ENCODE measurements at places on chromosomes 4 and X.

- no peak for DNase-seq
Observed at GRCh38 chr4:98722000-98722399, 63.6 kb upstream of the TSPAN5 start.

DNA sequence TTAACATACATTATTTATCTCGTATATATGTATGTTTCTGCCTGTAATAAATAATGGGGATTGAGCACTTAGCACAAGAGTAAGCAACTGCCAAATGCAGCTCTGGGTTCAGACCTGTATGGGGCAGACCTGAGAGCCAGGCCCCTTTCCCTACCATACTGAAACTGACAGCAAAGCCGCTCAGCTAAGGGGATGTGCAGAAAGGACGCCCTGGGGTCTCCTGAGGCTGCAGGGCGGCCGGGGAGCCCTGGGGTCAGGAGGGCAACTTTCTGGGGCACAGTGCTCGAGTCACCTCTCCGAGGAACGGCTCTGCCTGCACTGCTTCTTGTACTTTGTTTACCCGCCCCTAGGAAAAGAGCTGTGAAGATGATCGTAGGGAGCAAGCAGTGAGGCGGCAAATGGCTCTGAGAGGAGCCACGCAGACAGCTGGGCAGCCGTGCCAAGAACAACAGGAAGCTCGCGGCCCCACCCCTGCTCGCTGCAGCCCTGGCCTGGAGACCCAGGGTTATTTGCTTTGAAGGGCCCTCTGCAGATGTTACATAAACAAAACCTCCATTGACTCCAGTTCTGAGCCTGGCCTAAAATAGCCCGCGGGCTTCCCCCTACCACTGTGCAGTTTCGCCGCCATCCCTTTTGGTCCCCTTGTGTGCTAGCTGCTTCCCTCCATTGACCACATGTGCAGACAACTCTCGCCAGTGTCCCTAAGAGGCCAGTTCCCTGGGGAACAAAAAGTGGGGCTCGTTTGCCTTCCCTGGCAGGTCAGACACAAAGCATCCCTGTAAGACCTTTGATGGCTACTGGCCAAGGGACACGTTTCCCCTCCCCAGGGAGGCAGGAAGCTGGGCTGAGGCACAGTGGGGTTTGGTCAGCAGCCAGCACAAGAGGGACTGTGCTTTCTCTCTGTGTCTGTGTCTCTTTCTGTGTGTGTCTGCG, 111.3 kb upstream of the LNX1 start:
- peak; percentile 2 for DNase-seq

- no peak for DNase-seq
Observed at GRCh38 chr4:123401271-123402120, 4.9 kb downstream of the SPRY1 start.

DNA sequence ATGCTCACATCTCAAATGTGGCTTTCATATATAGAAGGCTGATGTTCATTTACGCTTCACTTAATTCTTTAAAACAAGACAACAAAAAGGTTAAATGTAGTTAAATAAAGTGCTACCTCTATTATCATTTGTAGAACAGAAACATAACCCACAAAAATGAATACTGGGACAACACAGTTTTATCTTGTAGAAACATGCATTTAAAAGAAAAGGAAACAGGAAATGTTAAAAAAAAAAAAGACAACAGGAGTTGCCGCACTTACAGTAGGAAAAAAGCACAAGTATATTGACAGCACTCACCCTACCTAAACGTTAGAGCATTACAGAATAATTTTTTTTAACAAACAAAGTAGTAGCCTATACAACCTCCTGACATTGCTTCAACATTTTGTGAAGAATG, 4.8 kb downstream of the THOC2 start:
- no peak for DNase-seq

GRCh38 chr4:157667836-157668235, 447.3 kb downstream of the GRIA2 start:
- DNase-seq: no peak

DNA sequence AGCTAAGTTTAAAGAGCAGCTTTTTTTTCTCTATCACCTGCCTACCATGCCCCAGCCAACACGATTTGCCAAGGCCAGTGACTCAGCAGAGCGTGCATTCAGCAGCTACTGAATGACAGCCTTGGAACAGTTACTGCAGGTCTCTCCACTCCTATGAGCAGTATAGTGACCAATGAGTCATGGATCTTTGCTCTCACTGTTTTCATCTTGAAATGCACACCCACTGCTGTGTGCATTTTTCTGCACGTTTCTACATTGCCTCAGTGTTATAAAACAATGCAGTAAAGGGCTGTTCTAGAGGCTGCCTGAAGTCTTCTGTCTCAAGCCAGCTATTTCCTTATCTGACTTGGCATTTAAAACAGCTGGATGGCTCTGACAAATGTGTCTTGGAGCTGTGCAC, 66.0 kb upstream of the C4orf54 start:
- no peak for DNase-seq

DNA sequence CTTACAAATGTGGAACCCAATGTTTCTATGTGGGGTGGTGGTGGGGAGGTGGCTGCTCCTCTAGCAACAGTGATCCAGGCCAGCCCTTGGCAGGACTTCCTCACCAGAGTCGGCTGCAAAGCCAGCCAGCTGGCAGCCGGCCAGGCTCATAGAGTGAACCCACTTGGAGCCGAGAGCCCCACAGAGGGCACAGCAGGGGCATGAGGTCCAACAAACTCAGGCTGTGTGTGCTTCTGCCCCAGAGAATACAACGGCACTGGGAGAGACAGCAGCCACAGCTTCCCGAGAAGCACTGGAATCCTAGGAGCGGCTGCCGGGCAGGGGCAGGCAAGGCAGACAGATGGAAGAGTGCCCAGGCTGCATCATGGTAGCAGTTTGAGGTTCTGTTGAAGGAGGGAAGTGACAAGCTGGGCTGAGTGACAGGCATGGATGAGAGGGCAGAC, 23.5 kb upstream of the SOWAHD start:
- DNase-seq: no peak

- no peak for DNase-seq
Observed at GRCh38 chr4:54146139-54146538, 46.2 kb downstream of the GSX2 start.

- DNase-seq: no peak
Observed at GRCh38 chr4:62804075-62804474, 1603.9 kb downstream of the ADGRL3 start.

DNA sequence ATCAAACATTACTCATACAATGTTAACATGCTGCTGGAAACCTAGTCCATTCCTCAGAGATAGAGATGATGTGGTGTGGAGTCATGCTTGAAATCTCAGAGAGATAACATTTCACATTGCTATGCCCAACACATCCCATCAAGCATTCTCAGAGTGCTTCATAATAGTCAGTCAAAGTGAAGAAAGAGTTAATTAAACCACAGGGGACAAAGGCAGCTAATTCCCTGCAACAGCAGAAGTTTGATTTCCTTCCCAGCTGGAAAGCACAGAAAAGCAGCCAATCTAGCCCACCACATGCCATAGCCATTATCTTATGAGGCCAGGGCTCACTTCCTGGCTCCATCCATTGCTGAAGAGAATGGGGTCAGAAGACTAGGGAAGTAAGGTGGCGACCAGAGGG, 8.9 kb downstream of the KDR start:
- no peak for DNase-seq

- no peak for DNase-seq
Observed at GRCh38 chrX:136687457-136687856, 39.5 kb downstream of the CD40LG start.

DNA sequence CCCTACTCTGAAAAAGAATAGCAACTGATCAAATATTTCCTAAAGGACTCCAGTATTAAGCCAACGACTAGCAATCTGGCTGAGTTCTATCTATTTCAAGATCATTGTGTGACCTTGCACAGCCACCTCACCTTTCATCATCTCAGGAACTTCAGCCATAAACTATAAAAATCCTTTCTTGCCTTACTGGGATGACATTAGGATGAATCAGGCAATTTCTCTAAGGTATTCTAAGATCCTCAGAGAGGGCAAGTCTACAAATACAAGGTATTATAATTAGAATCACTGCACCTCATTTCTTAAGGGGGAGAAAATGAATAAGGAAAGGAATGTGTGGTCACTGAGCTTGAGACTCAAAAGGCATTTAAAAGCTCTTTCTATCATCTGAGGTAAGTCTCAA, 152.6 kb downstream of the GRIA3 start:
- DNase-seq: no peak

GRCh38 chrX:79107891-79108718, 36.4 kb upstream of the GPR174 start:
- DNase-seq: no peak

DNA sequence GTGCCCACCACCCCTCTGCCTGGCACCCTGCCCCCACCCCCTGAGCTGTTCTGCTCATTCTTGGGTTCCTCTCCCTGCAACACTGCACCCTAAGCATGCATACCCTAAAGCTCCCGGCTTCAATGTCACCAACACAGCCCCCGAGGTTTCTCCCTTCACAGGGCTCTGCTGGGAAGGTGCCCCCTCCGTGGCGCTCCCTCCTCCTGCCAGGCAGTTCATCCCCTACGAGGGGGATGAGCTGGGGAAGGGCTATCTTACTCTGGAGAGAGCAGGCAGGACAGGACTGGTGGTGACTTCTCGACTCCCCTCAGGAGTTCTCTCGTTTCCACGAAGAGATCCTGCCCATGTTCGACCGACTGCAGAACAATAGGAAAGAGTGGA, 6.5 kb downstream of the ATP5ME start:
- no peak for DNase-seq

- no peak for DNase-seq
Observed at GRCh38 chr4:57125996-57126395, 15.8 kb upstream of the IGFBP7 start.

- no peak for DNase-seq
Observed at GRCh38 chr4:159655547-159655946, 552.7 kb downstream of the RAPGEF2 start.

DNA sequence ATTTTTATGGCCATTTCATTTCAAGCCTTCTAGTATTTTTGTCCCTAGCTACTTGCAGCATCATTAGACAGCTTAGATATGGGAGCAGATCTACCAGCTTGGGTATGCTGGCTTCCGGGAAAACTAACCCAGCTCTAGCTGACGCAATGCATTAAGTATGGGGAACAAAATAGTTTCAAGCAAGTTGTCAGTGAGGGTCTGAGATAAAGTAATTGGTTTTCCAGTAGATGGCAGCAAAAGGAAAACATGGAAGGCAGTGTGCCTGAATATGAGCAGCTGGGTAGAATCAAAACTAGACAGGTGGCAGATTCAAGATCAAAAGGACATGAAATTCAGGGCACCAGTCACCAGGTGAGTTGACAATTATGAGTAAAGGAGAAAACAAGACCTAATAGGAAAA, 340.9 kb upstream of the CTSO start:
- DNase-seq: no peak

- DNase-seq: no peak
Observed at GRCh38 chr4:169791062-169791461, 33.3 kb upstream of the HPF1 start.

GRCh38 chrX:38717871-38718270, 83.4 kb upstream of the MID1IP1 start:
- no peak for DNase-seq

- DNase-seq: no peak
Observed at GRCh38 chr4:145531859-145532258, 50.2 kb downstream of the SMAD1 start.

DNA sequence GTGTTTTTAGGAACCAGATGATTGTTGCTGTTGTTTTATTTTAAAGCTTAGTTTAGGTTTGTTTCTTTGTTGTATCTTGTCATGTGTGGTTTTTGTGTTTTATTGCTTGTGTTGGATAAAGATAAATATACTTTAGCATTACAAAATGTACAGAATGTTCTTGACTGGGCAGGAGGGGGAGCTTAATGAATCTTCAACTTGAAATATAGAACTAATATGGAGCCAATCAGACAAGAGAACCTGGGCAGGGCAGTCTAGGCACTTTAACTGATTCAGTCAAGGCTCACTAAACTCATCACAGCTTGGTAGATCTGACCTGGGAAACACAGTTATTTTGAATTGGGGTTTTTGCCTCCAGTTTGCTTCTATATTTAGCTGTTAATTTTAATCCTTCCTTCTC, 304.2 kb downstream of the ARHGAP24 start:
- no peak for DNase-seq

DNA sequence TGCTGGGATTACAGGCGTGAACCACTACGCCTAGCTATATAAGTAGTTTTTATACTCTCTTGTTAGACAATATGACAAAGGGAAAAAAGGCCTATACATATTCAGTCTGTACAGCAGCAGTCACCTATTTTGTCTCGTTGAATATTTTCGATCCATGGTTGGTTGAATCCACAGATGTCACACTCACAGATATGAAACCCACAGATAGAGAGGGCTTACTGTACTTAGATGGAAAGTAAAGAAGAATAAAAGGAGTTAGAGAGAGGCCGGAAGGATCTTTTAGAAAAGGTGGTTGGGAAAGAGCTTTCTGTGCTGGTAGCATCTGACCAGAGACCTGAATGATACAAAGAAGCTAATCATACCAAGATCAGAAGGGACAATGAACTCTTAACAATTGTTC, 38.3 kb upstream of the SPINK2 start:
- DNase-seq: no peak

- no peak for DNase-seq
Observed at GRCh38 chrX:122913764-122914163, 270.3 kb upstream of the GRIA3 start.

GRCh38 chr4:164572877-164573279, 181.1 kb upstream of the SMIM31 start:
- DNase-seq: no peak

DNA sequence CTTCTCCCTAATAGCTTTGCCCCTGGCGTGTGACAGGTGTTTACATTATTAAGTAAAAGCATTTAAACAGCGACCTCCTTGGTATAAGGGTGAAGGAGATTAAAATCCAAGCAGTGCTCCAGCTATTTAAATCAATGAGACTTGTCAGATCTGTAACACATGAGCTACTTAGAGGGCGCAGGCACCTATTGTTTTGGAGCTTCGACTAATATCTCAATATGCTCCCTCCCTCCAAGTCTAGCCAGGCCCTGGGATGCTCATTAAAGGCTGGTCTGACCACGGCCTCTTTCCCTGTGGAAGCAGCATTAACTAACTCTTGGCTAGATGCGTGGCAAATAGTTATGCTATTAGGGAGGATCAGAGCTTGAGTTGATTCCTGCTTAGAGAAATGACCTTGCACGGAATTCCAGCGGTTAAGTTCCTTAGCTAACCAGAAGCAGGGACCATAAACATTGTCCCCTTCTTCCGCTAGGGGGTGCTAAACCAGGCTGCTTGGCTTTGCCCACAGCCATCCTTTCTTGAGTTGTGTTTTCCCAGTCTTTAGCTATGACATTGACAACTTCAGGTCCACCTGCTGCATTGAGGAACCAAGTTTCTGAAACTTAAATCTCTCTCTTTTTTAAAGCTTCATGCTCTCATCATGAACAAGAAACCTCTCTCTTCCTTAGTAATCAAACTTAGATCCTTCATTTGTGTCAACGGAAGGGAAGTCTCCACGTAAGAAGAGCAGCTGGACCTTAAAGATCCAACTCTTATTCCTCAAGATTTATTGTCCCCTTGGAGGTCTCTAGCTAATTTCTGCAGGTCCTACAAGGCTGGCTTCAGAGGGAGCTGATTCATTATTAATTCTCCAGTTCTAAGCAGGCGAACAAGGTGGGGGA, 80.7 kb upstream of the IGFBP7 start:
- no peak for DNase-seq

All from activated naive CD4-positive, alpha-beta T cell (primary cell).